OCI-M1 (cell line): ENCODE measurements at places on chromosomes 2 and 18.

- no peak for DNase-seq
Observed at GRCh38 chr2:227436436-227437174, 35.4 kb upstream of the AGFG1 start.

DNA sequence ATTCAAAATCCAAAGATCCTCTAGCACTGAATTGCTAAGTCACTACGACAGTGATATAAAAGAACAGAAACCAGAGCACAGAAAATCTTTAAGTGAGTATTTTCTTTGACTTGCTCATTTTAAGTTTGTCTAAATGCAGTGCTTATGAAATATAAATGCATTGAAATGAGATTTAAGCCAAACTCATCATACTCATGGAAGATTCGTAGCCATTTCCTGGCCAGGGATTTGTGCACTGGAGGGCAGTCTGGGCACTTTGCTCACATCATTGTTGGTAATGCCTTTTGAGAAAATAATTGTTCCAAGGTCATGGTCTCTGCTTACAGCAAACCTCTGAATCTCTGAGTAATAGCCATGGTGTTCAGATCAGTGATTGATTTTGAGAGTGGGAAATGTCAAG is 307.7 kb downstream of the ARHGAP15 start:
- no peak for DNase-seq

- peak; percentile 68 for DNase-seq
Observed at GRCh38 chr2:182870227-182870626, 3.8 kb upstream of the FRZB start.

DNA sequence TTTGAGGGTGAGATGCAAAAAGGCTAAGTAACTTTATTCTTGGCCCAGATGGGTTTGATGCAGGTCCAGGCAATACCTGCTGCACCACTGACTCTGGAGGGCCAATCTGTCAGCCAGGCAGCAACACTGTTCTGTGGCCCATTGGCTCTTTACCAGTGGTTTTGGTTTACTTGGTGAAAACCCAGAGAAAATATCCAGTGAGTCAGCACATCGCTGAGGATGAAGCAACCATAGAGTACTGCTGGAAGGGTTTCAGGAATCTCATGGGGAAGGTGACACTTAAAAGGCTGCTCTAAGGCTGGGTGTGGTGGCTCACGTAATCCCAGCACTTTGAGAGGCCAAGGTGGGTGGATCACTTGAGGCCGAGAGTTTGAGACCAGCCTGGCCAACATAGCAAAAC is 192.5 kb upstream of the FAM98A start:
- no peak for DNase-seq

DNA sequence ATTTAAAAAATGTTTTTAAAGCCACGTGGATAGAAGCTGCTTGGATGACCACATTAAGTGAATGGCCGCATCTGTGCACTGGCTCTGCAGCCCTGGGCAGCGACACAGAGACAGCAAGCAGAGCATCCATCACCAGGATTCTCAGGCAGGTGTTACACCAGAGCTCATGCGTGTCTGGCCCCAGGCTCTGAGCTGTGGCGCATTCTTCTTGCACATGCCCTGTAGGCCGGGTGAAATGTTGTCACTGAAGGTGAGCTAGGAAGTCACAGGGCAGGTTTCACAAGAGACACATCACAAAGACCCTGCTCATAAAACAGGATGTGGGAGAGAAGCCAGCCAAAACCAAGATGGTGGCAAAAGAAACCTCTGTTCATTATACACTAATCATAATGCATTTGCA is 8.4 kb upstream of the PXDN start:
- DNase-seq = no peak

GRCh38 chr2:120661551-120661950 is 74.1 kb upstream of the GLI2 start:
- DNase-seq = no peak

GRCh38 chr2:191018643-191019119 is 4.7 kb upstream of the STAT1 start:
- DNase-seq = no peak

DNA sequence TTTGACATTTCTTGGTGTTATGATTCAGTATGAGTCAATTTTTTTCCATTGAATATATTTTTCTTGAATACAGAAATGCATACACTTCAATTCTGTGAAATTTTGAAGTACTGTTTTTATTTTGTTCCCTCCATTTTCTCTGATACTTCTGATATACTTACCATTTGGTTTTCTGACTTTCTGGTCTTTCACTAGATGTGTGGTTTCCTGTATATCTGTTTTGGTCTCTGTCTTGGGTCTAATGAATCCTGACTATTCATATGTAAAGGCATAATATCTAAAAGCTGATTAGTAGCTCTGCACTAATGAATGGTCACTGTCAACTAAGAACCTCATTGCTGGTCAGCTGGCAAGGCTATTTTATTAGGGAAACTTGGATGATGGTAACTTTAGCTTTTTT is 345.6 kb downstream of the GRB14 start:
- DNase-seq = no peak

DNA sequence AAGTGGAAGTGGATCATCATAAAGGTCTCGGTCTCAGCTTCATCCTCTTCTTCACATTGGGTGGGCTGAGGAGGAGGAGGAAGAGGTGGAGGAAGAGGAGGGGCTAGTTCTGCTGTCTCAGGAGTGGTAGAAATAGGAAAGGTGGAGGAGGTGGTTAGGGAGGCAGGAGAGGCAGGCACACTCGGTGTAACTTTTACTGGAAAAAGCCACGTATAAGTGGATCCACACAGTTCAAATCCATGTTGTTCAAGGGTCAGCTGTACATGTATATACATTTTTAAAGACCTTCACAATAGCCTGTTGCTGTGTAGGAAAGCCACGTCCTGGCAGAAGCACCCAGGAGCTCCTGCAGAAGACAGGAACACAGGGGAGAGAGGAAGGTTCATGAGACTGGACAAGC is 110.3 kb upstream of the RAB12 start:
- DNase-seq = no peak

GRCh38 chr2:134783912-134784311 is 54.5 kb upstream of the ACMSD start:
- DNase-seq = no peak

- no peak for DNase-seq
Observed at GRCh38 chr18:34221971-34222306, 2.8 kb downstream of the NOL4 start.

DNA sequence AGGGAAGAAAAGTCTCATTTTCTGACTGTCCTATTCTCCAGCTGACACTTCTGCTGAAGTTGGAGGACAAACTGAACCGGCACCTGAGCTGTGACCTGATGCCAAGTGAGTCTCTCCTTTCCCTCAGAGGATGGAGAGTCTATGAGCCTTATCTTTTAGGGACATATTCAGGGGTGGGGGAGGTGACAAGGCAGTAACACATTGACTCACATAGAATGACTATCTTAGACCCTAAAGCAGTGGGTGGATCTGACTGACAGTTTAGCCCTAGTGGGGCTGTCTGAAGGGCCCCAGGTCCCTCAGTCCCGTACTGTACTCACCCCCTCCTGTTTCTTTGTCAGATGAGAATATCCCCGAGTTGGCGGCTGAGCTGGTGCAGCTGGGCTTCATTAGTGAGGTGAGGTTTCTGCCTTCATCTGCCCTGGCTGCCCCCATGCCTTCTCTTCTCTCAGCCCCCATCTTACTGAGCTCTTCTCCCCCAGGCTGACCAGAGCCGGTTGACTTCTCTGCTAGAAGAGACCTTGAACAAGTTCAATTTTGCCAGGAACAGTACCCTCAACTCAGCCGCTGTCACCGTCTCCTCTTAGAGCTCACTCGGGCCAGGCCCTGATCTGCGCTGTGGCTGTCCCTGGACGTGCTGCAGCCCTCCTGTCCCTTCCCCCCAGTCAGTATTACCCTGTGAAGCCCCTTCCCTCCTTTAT is 805 bp upstream of the KRTCAP3 start:
- peak; percentile 25 for DNase-seq
